ENCODE measurements at places on chromosomes 16 and 17.

- no peak for DNase-seq
Observed at GRCh38 chr16:86581458-86581857, 3.1 kb downstream of the FOXL1 start.

DNA sequence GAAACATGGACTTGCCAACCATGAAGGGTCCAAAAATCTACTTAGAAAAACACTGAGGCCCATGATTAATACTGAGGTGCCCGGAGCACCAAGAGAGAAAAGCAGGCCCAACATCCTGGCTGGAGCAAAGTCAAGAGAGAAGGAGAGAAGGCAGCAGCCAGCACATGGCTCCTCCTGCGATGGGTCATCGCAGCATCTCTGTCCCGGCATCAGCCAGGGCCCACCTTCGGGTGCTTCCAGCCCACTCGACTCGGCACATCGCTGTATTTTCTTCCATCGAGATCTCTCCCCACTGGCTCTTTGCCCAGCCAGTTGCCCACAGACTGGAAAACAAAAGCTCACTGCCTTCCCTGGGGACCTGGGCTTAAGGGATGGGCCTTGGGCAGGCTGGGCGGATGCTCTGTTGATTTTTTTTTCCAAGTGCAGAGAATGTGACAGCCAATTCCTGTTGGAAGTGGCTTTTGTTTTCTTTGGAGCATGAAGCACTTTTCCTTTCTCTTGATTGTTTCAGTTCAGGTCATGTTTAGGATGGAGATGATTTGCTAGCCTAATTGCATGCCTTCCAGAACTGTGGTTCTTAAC, 58.1 kb downstream of the CYB5B start:
- DNase-seq, result peak; percentile 55

DNA sequence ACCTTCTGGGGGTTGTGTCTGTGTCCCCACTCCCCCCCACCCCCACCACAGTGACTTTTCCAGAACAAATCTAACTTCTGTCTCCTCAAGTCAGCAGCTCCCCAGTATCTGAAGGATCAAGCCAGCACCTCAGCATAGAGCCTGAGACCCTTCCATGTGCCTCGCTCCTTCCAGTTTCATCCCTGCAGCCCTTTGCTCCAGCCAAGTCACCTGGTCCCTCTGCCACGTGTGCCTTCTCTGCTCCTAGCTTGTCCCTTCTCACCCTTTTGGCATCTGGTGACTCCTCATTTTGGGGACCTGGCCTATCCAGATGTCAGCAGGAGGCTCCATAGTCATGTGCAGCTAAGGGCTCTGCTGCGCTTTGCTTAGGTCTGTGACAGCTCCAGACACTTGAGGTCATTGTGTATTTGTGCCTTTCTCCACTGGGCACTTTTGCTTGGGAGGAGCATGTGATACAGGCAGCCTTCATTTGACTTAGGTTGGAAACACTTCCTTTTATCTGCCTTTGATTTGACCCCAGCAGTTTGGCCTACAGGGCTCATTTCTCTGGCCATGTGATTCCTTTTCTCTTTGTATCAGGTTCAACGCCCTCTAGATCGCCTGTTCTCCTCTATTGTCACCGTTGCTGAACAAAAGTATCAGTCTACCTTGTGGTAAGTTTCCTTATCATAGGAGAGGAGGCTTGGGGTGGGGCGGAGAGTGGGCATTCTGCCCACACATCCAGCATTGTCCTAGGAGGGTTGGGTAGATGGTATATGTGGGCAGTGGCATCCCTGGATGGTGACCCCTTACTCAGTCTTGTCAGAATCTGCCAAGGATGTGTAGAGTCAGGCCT, 7.1 kb upstream of the NFATC3 start:
- no peak for DNase-seq

GRCh38 chr17:8855477-8856204, 11.8 kb downstream of the PIK3R6 start:
- DNase-seq, result no peak

GRCh38 chr17:69254187-69254586, 25.6 kb upstream of the ABCA10 start:
- no peak for DNase-seq

GRCh38 chr17:30103921-30104320, 12.7 kb upstream of the NSRP1 start:
- no peak for DNase-seq

Data from foreskin keratinocyte (primary cell).